Naive thymus-derived CD8-positive, alpha-beta T cell (primary cell): ENCODE measurements at places on chromosomes 3 and 15.

GRCh38 chr3:129184396-129184657 is 631 bp upstream of the CNBP start:
- peak overlapping the region; percentile 98 for H3K27ac ChIP-seq
- H3K4me3 ChIP-seq = peak overlapping the region; percentile 94
- H3K4me1 ChIP-seq = peaks cover 29% of the 10 kb centered on the region
- no peak for DNase-seq
- H3K36me3 ChIP-seq = peaks cover 7% of the 10 kb centered on the region

- H3K27ac ChIP-seq = peak overlapping the region; percentile 26
- H3K36me3 ChIP-seq = no peaks in the 10 kb centered on the region
- no peaks in the 10 kb centered on the region for H3K27me3 ChIP-seq
- no peak for DNase-seq
- H3K4me3 ChIP-seq = no peak overlapping the region
These were observed 211.0 kb downstream of the TNIK start for GRCh38 chr3:171249245-171249644.

DNA sequence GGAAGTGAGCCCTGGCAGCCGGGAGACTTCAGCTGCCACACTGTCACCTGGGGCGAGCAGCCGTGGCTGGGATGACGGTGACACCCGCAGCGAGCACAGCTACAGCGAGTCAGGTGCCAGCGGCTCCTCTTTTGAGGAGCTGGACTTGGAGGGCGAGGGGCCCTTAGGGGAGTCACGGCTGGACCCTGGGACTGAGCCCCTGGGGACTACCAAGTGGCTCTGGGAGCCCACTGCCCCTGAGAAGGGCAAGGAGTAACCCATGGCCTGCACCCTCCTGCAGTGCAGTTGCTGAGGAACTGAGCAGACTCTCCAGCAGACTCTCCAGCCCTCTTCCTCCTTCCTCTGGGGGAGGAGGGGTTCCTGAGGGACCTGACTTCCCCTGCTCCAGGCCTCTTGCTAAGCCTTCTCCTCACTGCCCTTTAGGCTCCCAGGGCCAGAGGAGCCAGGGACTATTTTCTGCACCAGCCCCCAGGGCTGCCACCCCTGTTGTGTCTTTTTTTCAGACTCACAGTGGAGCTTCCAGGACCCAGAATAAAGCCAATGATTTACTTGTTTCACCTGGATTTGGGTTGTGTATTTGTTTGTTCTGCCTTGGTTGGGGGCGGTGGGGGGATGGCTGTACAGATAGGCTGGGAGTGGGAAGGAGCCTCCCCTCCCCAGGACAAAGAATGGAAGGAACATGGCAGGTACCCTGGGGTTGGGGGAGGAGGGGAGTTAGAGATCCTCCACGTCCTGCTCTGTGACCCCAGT is 2.9 kb upstream of the GRM2 start:
- DNase-seq = no peak
- no peak overlapping the region for H3K27ac ChIP-seq
- H3K4me1 ChIP-seq = peaks cover 4% of the 10 kb centered on the region
- H3K4me3 ChIP-seq = no peak overlapping the region
- no peaks in the 10 kb centered on the region for H3K27me3 ChIP-seq

- H3K4me1 ChIP-seq = peaks cover 23% of the 10 kb centered on the region
- no peak for DNase-seq
- no peak overlapping the region for H3K4me3 ChIP-seq
- no peaks in the 10 kb centered on the region for H3K27me3 ChIP-seq
- no peak overlapping the region for H3K27ac ChIP-seq
- H3K36me3 ChIP-seq = peaks cover 24% of the 10 kb centered on the region
These were observed 120.6 kb downstream of the TNIK start for GRCh38 chr3:171339598-171339997.
